ENCODE measurements at places on chromosomes 3 and 15.

GRCh38 chr3:52498137-52499054, 3.3 kb downstream of the STAB1 start:
- DNase-seq = no peak

DNA sequence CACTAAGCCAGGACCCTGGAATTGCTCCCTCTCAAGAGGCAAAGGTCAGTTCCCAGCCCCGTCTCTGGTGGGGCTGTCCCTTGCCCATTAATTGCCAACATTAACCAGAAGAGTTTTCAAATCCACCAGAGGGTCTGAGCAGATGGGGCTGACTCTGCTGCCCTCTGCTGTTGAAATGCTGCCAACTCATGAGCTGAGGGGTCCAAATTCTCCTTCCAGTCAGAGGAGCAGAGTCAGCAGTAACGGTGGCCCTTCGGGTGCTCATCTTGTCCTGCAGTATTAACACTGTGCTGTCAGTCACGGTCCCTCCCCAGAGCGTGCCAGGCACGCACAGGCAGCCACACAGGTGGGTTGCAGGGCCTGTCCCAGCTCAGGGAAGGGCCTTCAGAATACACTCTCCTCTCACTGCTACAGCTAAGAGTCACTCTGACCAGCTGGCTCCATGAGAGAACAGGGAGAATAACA, 10.7 kb upstream of the SPTBN5 start:
- no peak for DNase-seq

DNA sequence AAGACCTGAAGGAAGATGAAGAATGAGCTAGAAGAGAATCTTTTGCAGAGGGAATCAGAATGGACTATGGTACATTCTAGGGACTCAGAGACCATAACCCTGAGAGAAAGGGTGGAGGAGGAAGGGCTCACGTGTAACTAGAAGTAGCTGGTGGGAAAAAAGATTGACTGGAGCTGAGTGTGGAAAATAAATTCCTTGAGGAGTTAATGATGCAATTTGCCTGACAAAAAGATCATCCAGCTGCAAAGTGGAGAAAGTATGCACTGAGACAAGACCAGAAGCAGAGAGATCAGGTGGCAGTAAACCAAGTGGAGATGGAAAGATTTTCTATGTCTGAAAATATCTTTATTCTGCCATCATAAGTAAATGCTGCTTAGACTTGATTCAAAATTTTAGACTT, 52.9 kb upstream of the TBL1XR1 start:
- no peak for DNase-seq

DNA sequence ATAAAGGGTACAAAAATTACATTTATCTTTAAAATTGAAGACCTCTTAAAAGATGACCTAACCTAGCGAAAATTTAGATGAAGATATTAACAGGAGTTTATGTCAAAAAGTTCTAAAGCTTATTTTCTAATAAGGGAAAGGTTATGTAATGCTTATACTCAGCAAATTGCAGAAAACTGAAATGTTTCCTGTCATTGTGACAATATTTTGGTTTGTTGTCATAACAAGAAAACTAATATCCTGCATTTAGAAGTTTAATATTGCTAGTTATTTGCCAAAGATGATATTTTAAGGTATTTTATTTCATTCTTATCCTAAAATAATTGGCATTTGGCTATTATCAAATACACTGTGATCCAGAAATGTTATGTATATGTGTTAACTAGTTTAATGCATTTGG, 294.5 kb downstream of the C3orf38 start:
- no peak for DNase-seq

DNA sequence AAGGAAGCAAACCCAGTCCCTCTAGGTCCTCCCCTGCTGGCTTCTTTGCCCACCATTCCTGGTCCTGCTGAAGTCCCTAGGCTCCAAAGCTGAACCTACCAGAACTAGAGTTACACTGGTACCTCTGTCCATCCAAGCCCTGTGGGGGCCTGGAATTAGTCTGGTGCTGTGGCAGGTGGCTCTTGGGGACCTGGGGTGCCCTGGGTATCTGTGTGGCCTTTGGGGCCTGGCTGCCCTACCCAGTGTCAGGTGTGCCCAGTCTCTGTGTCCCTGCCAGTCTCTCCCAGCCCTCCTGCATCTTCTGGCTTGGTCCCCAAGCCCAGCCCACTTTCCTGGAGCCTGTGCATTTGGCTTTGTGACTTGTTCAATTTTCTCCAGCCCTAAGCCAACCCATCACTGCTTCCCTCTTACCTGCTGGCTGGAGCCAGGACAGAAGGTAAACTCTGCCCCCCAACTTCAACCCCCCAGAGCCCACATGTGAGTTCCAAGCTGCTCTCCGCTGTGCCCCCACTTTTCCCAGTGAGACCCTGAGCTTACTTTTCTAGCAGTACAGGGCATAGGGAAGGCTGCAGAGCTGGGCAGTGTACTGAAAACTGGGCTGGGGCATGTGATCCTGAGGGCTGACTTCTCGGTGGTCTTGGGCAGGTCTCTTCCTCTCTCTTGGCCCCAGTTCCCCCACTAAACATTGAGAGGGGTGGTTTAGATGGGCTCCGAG, 28.3 kb upstream of the HHATL start:
- DNase-seq = no peak

- no peak for DNase-seq
Measured at GRCh38 chr15:78083186-78083585, 5.7 kb upstream of the TBC1D2B start.

- no peak for DNase-seq
Measured at GRCh38 chr3:43155464-43156121, 49.7 kb upstream of the POMGNT2 start.

GRCh38 chr3:107855710-107856109, 235.1 kb downstream of the CD47 start:
- no peak for DNase-seq

DNA sequence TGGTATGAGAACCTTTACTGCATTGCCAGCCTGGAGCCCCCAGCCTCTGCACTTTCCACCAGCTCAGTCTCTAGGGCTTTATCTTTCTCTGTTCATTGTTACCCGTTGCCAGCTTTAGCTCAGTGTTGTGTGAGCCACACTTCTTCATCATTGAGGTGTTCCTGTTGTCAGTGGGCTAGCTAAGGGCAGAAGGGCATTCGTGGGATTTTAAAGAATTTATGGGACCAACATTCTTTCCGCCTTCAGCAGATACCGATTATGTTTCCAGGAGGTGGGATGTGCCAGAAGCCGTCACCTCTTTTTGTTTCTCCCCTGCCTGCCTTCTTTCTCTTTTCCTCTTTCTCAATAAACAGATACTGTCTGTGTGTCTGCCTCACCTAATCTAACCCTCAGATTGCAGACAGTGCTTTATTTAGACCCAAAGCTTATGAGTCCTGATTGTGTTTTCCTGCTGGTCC, 64.5 kb downstream of the PGPEP1L start:
- no peak for DNase-seq

GRCh38 chr3:195896361-195897080, 11.8 kb downstream of the TNK2 start:
- DNase-seq = no peak

- DNase-seq = no peak
Measured at GRCh38 chr3:11651900-11652299, 8.2 kb upstream of the VGLL4 start.

GRCh38 chr3:75171630-75172230, 492.4 kb upstream of the FRG2C start:
- no peak for DNase-seq

DNA sequence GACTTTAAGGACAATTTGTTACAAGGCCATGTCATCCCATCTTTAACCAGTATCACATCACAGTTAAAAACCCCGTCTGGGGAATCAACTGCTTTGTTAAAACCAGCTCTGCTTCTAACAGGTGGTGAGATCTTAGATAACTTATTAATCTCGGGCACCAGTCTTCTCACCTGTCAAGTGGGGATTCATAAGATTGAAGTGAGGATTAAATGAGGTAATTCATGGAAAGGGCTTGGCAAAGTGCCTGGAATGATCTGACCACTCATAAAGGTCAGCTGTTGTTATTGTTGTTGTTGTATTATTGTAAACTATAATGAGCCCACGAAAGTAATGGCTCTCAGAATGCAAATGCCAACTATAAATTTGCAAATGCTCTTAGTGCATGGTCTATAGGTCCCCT, 30.1 kb upstream of the SLC24A5 start:
- DNase-seq = no peak

DNA sequence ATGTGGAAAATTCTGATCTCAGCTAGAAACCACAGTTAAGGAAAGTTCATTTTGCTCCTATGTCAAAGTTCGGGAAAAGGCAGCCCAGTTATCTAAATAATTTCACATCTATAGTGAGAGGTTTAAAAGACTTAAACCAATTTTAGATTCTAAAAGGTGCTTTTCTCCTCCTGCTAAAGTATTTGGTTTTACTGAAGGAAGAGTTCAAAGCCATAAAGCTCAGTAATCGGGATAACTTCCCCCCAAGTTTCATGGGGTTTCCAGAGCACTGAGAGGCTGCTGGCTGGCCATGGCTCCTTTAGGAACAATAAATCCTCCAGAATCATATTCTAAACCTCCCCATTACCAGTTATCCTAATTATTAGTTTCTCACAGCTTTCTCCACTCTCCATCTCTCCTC, 38.2 kb downstream of the ZIC4 start:
- DNase-seq = no peak

- DNase-seq = no peak
Measured at GRCh38 chr15:50261981-50262380, 3.5 kb downstream of the HDC start.

- no peak for DNase-seq
Measured at GRCh38 chr3:120460862-120461261, 10.1 kb upstream of the FSTL1 start.

DNA sequence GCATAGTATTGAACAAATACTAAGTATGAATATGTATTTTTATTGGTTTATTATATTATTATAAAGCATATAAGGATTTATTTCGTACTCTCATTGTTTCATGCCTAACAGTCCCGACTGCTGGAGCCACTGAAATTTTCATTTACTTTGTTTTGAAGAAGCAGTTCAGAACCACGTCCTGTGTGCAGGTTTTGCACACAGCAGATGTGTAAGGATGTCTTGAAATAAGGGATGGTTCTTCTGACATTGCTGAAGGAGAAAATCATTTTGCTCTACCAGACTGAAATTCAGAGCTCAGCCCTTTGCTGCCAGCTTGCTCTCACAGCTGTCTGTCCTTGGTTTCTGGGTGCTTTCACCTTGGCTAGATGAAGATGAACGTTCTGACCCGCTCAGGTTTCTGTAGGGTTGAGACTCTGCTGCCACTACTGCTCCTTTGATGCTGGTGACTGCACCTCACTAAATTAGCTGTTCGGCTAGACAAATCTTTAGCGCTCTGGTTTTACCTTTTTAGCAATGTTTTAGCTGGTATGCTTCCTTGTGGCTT, 54.2 kb downstream of the UBE2E1 start:
- DNase-seq = no peak

GRCh38 chr3:163929069-163929652, 1149.1 kb downstream of the SI start:
- no peak for DNase-seq

DNA sequence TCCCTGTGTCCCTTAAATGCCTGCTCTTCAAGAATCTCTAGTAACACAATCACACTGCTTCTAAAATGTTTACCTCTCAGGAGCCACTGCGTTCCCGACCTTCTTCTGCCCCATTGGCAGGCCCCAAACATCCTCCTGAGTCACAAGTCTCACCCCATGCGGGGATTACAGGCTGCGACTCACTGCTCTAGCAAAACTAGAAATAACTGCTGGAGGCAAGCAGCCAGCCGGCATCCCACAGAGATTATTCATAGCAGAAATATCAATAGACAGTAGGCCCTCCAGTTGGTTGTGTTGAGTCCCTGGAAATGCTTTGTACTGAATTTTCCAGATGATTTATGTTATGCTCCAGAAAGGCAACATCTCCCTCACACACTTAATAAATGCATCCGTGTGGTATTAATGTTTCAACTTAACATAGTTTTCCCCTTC, 64.8 kb downstream of the RFTN1 start:
- DNase-seq = no peak

DNA sequence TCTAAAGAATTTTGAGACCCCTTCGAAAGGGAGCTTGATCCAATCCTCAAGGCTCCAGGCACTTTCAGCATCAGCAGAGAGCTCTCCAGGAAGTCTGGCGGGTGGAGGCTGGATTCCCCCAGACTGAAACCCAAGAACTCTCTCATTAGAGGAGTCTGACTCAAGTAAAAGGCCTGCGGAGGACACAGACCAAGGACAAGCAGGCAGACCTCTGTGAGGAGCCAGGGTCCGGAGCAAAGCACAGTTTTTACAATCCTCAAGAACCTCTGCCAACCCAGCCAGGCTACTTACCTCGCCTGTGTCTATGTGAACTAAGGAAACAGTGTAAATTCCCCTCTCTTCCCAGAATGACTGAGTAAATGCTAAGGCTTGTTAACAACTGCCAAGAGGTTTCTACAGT, 86.2 kb downstream of the FBN1 start:
- no peak for DNase-seq

DNA sequence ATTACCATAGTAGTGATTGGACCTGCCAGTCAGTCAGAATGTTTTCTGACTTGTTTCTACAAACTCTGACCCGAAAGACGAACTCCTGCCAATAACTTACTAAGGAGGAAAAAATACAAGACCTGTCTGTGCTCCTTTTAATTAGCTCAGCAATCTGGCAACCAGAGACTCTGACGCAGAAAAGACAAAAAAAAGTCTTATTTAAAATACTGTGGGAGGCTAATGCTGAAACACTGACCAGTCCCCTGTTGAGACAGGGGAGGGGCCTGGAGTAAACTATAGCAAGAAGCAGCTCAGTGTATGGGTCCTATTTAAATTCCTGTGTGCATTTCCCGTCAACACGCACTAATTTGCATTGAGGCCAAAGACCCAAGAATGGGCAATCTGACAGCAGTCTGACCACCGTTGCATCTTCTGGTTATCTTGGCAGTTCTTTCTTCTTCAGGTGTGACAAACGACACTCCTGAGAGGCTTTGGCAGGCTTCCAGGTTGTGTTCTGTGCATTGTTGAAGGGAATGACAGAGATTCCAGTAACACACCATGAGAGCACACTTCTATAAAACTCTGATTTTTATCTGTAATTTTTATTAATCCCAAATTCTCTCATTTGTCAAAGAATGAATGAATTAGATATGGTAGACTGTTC, 1114.3 kb downstream of the IGSF11 start:
- no peak for DNase-seq

DNA sequence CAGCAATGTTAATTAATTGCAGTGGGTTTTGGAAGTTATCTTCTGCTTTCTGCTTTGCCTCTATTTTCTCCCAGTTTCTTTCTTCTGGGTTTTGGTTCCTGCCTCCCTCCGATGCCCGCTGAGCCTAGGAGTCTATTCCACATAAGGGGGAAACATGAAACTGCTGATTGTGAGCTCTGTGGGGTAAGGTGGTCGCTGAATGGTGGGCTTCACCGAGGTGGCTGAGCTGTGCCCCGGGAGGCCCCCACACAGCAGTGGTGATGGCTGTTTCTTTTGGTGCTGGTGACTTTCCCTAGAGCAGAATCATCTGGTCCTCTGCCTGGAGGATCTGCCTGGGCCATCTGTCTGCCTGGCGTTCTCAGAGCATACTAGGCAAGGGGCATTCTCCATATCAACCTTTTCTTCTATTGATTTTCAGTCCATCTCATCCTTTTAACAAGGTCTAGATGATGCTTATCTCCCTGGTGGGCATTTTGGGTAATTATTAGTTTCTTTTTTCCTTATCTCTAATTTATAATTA, 68.8 kb upstream of the ATP2B2 start:
- DNase-seq = no peak
